ENCODE measurements at places on chromosomes 5 and 9. TPM values are rescaled to one million over a fixed set of nuclear protein-coding genes. Genes with fewer than 3 reads are reported as not detected.
A peak's percentile ranks its signal among the peaks of the same experiment; 100 is the strongest.

GRCh38 chr9:93479726-93480125 lies 26.3 kb upstream of the FAM120AOS start:
- no peak for DNase-seq

GRCh38 chr5:120043431-120043830 lies 414.1 kb downstream of the FAM170A start:
- no peak for DNase-seq

DNA sequence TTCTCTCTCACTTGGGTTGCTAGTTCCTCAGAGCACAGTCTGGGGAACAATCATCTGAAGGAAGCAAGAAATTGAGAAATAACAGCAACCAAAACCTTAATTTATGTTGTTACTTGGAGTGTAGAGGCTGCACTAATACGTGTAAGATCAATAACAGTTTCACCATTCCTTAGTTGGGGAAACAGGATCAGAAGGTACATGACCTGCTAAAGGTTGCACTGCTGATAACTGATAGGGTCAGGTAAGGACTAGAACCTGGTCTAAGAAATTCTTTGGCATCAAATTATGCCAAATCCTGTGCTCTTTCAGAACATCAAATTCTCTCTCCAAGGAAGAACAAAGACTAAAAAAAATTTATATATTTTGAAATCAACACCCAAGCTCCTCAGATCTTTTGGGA lies 278.6 kb upstream of the C9orf72 start:
- no peak for DNase-seq

- DNase-seq = peak; percentile 57
Measured at GRCh38 chr9:27784847-27785713, 211.8 kb upstream of the C9orf72 start.

- DNase-seq = no peak
Measured at GRCh38 chr9:130451004-130451390, 6.2 kb downstream of the ASS1 start.

DNA sequence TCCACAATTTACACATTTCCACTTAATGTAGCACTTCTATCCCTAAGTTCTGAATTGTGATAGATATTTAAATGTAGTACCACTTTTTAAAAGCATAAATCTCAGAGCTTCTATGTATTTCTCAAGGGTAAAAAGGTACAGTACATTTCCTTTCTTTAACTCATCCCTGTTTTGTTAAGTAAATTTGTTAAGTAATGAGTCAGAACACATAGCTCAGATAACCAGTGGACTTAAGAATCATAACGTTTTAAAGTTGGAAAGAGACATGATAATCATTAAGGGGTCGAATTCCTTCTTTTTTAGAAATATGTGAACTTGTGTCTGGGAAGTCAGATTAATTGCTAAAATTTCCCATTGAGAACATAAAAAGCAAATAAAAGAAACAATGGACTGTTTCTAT lies 810.2 kb upstream of the NUDT12 start:
- DNase-seq = no peak

GRCh38 chr5:181261320-181262049 lies 542 bp upstream of the TRIM52 start:
- no peak for DNase-seq

GRCh38 chr9:137097761-137098462 lies 11.1 kb downstream of the MAN1B1 start:
- no peak for DNase-seq

DNA sequence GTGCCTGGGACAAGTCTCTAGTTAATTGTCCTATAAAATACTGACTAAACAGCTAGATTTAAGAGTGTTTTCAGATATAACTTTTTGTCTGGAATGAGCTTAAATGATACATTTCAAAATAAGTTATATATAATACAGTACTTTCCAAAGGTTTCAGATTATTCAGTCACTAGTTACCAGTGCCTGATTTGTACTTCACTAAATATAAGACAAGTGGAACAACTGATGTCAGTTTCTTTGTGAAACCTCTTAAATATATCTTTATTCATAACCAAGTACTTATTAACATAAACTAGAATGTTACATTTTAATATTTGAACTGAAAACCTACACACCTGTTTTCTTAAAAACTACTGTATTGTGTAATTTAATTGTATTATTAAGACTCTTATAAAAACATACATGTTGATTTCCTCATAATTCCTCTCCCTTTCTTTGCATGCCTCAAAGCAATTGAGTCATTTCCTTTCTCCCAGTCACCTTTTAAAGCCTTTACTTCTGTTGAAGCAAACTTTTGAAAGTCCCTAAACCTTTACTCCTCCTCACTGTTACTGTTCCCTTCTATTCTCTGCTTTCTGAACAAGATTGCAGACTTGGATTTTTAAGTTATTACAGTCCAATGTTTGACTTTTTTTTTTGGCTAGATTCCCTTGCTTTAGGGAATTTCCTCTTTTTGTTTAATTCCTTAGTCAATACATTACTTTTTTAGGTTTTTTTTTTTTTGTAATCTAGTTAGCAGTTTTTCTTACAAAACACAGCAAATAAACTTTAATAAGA lies 8.7 kb upstream of the SEMA6A start:
- DNase-seq = peak; percentile 82

DNA sequence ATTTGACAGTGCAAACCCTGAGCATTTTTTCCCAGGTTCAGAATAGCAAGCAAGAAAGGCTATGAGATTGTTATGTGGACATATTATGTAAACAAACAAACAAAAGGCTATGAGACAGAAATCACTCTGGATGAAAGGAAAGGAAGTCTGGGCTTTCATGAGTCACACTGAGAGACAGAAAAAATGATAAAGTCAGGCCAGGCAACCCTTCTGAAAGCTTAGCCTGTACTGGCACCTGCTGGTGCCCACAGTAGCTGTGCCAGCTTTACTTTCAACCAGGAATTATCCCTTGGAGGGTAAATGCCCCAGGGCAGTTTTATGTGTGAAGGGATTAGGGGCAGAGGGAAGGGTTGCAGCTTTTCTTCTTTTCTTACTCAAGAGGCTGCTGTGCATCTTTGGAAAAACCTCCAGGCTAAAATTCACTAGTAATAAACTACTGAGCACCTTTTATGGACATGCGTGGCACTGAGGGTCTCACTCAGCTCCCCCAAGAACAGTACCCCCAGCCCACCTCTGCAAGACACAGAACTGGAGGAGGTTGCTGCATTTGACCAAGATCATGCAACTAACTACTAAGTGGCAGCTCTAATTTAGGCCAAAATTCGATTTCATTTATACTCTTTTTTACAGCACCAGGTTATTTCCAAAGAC lies 41.7 kb downstream of the ACTL7B start:
- peak; percentile 65 for DNase-seq

DNA sequence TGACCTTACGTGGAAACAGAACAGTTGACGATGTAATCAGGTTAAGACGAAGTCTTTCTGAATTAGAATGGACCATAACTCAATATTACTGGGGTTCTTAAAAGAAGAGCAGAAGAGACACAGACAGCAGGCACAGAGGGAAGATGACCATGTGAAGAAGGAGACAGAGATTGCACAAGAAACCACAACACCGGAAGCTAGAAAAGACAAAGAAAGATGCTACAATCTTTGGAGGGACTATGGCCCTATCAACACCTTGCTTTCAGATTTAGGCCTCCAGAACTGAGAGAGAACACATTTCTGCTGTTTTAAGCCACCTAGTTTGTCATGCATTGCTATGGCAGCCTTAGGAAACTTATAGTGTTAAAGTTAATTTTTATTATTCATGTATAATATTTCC lies 27.1 kb downstream of the CDH9 start:
- no peak for DNase-seq

GRCh38 chr9:121581786-121582600 lies 69.4 kb upstream of the DAB2IP start:
- no peak for DNase-seq

DNA sequence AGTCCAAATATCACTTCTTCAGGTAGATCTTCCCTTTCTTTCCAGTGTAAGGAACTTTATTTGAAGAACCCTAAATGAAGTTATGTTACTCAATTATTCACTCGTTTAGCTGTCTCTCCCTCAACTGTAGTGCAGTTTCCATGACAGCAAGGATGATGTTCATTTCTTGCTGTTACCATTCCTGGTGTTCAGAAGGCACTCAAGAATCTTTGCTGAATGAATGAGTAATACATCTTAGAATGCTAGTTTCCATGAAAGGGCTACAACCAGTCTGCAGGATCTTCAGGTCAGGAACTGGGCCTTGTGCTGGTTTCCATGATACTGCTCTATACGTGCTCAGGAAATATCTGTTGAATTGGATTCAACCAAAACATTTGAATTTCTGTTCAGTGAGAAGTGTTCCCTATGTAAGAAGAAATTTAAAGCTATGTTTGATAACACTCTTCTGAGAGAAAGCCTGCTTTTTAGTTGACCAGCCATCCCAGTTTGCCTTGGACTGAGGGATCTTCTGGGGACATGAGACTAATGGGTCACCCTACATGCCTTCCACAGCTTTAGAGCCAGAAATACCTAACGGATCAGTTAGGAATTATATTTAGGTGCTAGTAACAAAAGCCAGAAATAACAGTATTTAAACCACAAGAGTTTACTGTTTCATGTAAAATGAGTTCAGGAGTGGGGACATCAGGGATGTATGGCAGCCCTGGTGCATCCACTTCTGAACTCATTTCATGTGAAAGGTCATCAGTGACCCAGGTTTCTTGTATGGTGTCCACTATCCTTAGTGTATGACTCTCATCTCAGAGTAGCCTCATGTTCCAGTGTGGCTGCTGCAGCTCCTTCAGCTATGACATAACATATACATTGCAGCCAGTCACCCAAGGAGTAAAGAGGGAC lies 500.1 kb upstream of the SGCD start:
- no peak for DNase-seq

DNA sequence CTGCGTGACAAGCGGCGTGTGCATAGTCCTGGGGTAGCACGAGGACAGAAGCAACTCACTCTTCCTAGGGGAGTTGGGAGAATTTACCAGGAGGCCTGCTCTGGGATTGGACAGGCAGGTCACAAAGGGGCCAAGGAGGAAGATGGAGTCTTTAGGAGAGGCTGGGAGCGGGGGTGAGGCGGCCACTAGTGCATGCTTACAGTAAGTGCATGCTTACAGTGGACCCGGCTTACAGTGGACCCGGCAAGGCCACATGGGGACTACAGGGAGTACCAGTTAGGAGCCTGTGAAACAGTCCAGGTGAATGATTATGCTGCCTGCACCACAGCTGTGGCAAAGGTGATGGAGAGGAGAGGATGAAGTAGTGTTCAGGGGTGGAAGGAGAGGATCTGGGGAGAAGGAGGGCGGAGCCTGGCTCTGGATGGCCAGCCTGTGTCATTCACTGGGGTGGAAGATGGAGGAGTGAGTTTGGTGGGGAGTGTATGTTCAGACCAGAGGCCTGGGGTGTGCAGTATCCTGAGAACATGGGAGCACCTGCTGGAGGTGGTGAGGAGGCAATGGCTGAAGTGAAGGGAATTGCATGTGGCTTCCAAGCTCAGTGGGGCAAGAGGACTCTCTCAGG lies 78.7 kb downstream of the CRB2 start:
- DNase-seq = no peak

DNA sequence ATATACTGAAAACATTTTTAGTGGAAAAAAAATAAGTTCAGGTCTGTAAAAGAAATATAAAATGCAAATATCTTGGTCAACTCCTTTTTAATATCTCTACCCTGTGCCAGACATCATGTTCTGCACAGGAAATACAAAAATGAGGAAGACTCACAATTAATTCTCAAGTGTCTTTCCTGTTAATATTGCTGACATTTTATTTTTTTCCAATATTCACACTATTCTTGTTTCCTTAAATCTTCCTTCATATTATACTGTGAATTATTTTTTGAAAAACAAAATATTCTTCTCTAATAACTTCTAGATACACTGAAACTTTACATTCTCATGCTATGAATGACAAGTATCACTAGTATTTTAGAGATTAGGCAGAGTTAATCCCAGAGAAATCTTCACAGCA lies 334.7 kb upstream of the FTMT start:
- DNase-seq = no peak

DNA sequence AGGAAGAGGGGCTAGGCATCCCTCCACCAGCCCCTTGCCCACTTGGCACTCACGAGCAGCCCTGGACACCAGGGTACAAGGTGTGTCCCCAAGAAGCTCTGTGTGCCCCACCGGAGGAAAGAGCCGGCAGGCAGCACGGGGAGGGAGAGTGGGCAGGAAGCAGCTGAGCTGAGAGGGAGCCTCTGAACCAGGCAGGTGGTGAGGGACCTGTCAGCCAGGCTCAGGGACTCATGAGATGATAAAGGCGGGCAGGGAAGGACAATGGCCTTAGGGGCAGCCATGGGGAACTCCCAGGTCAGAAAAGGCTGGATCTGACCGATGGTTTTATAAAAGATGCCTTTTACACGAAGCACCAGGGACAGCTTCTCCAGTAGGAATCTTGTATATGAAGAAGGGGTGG lies 112.0 kb downstream of the VAV2 start:
- DNase-seq = no peak

DNA sequence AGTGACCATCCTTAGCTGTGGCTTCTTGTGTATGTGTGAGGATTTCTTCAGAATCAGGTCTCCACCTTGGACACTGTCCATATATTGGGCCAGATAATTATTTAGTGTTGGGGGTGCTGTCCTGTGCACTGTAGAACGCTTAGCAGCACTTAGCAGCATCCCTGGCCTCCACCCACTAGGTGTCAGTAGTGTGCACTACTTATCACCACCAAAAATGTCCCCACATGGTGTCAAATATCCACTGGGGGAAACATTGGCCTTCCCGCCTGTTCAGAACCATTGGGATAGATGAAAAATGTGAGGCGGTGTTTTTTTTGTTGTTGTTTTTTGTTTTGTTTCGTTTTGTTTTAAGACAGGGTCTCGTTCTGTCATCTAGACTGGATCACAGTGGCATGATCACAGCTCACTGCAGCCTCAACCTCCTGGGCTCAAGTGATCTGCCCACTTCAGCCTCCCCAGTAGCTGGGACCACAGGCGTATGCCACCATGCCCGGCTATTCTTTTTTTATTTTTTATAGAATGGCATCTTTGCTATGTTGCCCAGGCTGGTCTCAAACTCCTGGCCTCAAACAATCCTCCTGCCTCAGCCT lies 67.7 kb downstream of the TENT4A start:
- DNase-seq = no peak

DNA sequence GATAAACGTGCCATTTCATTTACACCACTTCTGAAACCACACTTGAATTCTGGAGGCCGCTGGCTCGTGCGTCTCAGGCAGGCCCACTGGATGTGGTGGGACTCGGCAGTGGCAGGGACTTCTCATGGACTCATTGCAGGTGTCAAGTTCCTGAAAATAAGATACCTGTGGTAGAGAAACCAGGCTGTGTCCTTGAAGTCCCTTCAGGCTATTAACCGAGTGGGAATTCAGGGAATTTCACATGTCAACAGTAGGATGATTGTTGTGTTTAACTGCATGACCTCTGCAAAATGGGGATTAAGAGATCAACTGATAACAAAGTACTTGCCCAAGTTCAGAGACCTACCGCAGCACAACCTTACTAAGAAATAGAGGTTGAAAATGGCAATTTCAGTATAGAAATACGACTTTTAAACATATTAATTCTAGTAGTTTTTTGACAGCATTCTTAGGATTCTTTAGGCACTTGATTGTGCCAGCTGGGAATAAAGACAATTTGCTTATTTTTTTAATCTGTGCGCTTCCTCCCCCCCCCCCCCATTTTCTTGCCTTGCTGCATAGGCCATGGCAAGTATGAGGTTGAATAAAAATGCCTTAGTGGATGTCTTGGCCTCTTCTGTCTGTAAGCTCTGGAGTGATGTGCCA lies 26.8 kb downstream of the TRIP13 start:
- no peak for DNase-seq

GRCh38 chr5:135073761-135074345 lies 39.8 kb upstream of the PITX1 start:
- DNase-seq = no peak

Gene ENTR1
- total RNA-seq = 54.5 TPM

Gene ITGA1
- 8.9 TPM for total RNA-seq

Gene FRRS1L
- not detected for total RNA-seq

Gene OTULINL
- total RNA-seq = 0.94 TPM

Gene IRX1
- 3.3 TPM for total RNA-seq

Gene SPINK13
- 1.8 TPM for total RNA-seq

Gene PPP1R26
- 22.7 TPM for total RNA-seq
